ENCODE measurements at places on chromosomes 4 and X.

DNA sequence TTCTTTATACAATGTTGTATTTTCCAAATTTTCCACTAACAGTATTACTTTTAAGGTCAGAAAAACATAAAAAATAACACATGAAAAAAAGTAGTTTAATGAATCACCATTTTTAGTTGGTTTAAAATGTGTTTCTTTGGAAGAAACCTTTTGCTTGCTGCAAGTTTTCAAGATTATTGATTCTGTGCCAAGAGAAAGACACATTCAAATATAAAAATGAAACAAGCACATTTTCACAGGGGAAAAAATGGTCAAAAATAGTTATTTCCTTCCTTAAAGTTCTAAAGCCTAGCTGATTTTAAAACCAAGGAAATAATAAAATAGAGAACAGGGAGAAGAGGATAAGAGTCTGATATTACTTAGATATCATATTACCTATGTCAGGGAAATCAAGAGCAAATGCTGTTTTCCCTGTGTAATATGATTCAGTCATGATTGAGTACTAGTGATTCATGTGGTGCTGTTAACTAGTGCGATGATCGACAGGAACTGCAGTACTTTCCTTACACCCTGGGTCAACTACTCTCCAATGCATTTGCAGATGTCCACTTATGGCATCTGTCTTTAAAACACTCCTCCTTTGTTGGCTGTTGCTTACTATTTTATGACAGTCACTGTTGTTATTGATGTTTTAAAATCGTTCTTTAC lies 103.8 kb downstream of the CAMK2D start:
- no peak for DNase-seq

DNA sequence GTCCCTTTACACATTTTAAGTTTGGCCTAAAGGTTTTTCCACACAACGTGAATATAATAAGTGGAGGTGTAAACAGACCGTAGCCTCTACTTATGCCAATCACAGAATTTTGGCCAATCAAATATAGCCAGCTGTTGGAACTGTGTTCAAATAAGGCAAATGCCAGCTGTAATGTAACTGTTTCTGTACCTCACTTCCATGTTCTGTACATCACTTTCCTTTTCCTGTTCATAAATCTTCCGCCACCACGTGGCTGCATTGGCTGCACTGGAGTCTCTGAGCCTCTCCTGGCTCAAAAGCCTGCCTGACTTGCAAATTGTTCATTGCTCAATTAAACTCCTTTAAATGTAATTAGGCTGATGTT lies 105.1 kb upstream of the SMIM31 start:
- DNase-seq = no peak

GRCh38 chrX:13803116-13803515 lies 13.8 kb downstream of the GPM6B start:
- DNase-seq = no peak

DNA sequence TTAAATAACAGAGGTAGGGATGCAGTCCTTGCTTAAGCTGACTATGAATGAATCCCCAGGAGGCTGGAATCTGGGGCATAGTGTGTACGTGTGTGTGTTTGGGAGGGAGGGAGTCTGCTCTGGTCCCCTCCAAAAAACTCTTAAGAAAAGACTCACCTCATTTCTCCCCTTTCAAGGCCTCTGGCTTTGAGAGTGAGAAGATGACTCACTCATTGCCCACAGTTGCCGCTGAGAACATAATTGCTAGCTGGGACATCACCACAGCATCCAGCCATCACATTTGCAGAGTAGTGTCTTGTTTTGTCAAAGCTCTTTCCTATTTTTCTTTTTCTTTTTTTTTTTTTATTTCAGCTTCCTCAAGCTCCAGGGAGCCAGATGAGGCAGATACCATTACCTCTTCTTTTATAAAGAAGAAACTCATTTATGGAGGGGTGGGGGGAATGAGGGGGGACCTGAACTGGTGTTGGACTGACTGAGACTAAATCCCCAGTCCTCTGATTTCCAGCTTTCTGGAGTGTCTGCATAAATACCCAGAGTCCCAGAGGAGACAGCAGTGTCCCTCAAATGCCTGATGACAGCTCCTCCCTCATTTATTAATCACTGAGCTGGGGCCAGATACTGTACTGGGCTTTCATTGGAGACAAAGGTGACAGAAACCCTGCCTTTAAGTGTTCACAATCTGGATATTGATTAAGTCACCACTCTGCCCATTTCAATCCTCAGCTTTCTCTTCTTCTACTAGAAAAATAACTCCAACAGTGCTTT lies 61.9 kb upstream of the LAS1L start:
- DNase-seq = peak; percentile 25

DNA sequence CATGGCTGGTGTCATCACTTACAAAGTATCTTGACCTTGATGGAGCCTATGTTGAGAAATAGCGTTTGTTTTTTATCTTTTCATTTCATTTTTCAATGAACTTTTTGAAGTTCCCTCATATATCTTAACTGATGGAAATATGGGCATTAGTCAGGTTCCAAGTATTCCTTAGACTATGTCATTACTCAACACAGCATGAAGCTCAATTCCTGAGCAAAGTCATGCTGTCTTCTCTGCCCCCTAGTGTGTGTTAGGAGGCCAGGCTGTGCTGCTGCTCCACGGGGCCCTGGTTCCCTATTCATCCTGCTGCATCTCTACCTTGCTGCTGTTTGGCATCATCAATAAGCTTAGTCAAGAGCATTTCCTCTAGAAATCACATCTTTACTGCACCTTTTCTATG lies 40.9 kb downstream of the GPR143 start:
- DNase-seq = no peak

GRCh38 chr4:123585111-123585510 lies 188.5 kb downstream of the SPRY1 start:
- DNase-seq = no peak

GRCh38 chr4:109978704-109979454 lies 66.2 kb downstream of the EGF start:
- DNase-seq = no peak

DNA sequence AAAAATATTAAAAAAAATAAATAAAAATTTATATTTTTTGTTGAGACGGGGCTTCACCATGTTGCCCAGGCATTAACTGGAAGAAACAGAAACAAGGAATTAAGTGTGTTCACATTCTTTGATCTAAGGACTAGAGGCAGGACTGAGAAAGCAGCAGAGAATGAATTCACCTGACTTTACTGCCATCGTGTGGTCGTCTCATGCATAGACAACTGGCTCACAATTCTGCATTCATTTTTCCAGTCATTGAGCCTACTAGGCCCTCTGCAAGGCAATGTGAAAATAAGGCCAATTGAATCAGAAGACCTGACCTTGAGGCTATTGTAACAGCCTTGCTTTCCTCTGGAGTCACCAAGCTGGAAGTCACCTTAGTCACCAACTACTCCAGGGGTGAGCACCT lies 37.4 kb downstream of the LHFPL1 start:
- no peak for DNase-seq

- no peak for DNase-seq
These were observed 121.2 kb upstream of the MID1 start for GRCh38 chrX:10741550-10741949.

DNA sequence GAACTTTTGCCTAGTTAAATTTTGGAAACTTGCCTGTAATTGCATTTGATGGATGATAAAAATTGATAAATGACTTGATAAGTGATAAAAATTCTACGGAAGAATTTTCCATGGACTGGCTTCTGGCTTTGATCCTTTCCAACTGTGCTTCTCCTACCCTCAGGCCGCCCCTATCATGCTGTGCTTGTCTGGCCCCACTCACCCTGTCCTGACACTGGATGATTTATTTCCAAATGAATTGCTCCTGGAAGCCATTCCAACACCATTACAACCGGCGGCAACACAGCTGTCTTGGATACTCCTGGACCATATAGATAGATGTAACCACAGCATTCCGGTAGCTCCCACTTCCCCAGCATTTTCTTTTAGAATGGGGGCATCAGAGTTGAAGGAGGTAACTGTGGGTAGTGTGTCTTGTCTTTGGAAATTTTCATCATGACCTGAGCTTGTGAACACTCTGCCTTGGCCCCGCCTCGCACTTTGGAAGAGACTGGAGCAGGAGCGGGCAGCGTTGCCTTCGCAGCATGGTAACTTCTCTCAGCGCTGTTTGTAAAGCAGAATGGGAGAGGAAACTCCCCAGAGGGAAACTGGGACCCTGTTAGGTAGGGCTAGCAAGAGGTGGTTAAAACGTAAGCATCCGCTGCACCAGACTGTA lies 77.4 kb downstream of the TBL1X start:
- no peak for DNase-seq

- no peak for DNase-seq
These were observed 13.9 kb downstream of the CCNG2 start for GRCh38 chr4:77170926-77171325.

- no peak for DNase-seq
These were observed 17.7 kb downstream of the SNX25 start for GRCh38 chr4:185227131-185227551.

- no peak for DNase-seq
These were observed 41.5 kb downstream of the DTHD1 start for GRCh38 chr4:36322921-36323354.

- no peak for DNase-seq
These were observed 18.0 kb downstream of the TTC29 start for GRCh38 chr4:146927695-146928094.

DNA sequence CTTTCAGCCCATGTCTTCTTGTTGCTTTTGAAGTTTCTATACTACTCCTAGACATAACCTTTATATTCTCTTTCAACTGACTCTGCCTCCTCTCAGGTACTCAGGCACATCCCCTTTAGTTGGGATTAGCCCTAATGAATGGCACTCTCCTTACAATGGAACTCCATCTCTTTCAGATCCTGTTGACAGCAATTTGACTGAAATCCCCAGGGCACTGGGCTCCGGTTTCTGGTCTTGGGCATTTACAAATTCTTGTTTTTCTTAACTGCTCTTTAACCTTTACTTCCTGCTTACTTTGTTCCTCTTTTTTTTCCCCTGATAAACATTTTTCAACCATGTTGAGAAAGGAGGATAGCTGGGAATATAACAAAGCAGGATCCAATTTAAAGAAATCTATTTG lies 68.9 kb downstream of the ENOX2 start:
- no peak for DNase-seq

DNA sequence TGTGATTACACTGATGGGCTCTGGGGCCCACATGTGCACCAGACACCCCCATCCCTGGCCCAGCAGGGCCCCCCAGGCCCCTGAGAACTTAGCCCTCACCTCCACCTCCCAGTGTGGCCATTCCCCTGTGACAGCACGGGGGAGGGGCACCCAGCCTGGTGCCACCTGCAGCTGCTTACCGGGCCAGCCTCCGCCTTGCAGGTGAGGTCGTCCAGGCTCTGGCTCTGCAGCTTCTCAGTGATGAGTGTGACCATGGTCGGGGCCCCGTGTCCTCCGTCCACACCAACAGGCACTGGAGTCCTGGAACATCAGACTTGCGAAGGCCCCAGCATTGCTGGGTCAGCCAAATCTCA lies 15.6 kb downstream of the FAM53A start:
- DNase-seq = no peak

- no peak for DNase-seq
These were observed 327.1 kb upstream of the GIMD1 start for GRCh38 chr4:106695501-106696262.

GRCh38 chrX:110536816-110537215 lies 178.2 kb downstream of the RTL9 start:
- DNase-seq = no peak

GRCh38 chr4:100574607-100575006 lies 56.8 kb upstream of the EMCN start:
- no peak for DNase-seq

- DNase-seq = no peak
These were observed 531.4 kb downstream of the INPP4B start for GRCh38 chr4:142314686-142315085.

- no peak for DNase-seq
These were observed 297.5 kb downstream of the ARHGAP24 start for GRCh38 chr4:85772470-85772869.

DNA sequence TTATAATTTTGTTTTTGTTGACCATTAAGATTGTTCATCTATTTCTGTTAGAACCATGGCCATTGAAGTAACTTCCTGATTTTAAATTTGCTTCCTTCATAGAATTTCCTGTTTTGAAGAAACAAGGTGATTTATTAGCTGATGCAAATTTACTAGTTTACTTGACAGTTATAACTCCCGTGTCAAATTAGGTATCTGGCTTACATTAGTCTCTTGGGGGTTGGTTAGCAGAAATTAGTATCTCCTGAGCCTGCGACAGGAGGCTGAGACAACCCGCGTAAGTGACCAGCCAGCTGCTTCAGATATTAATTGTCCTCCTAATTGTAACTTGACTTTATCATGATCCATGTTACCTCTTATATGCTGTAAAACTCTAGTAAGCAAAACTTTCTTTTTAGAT lies 154.3 kb downstream of the CFAP299 start:
- no peak for DNase-seq

DNA sequence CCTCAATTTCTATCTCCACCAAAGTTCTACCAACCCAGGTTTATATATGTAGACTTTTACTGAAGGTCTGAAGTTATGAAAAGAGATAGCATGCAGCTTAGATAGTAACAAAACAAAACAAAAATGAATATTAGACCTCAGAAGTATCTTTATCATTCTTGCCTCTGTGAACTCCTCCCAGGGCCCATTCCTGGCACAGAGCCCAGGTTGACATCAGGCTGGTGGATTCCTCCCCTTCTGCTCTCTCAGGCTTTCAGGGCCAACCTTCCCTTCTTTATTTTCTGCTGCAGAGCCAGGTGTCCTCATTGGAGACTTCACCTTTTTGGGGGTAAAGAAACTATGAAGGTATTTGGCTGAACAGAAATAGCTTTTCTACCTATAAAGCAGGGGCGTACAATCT lies 112.8 kb upstream of the PITX2 start:
- no peak for DNase-seq

DNA sequence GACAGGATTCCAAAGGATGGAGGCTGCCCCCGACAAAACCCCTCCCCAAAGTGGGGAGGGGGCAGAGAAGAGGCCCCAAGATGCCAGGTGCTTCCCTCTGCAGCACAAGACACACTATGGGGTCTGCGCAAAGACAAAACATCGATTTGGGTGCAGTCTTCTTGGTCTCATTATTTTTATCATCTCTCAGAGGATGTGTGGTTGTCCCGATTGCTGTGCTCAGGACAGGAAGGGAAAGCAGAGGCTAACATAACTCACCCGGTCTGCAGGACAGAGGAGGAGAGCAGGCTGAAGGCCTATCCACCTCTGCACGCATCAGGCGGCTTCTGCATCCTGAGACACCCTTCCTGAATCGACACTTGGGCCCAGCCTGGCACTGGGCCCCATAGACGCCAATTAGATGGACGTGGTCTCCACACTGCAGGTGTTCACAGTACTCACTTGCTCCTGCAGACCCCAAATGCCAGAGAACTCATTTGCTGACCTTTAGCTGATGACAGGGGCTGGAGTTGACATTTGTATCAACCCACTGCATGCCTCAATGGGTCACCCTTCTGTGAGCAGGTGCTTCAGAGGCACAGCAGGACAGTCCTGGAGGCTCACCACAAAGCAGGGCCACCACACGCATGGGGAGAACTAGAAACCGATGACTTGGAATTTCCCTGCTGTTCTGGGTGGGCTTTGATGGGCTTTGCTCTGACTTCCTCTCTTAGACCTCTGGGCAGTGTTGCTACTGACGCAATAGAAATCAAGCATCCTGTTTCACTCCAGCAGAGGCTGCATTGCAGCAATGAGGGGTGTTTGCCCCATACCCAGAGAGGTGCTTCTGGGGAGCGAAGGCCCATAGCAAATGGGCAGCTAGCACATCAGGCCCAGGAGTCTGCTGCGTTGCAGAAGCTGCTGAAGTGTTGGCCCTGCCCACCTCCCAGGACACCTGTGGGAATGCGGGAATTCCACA lies 96.3 kb upstream of the ENPP6 start:
- DNase-seq = no peak

GRCh38 chr4:156811963-156812362 lies 159.6 kb downstream of the PDGFC start:
- DNase-seq = no peak

GRCh38 chr4:139528377-139529005 lies 27.5 kb downstream of the SETD7 start:
- no peak for DNase-seq

GRCh38 chr4:39754309-39754708 lies 56.4 kb downstream of the UBE2K start:
- DNase-seq = no peak

Data from stimulated activated CD8-positive, alpha-beta memory T cell treated with anti-CD3 and anti-CD28 coated beads, Interleukin-15, amount 100 ng/mL, for 4 hours (primary cell).